Right lobe of liver (tissue), 6 donors: ENCODE measurements at places on chromosomes 12 and 14. TPM values are rescaled to one million over a fixed set of nuclear protein-coding genes. Genes with fewer than 3 reads are reported as not detected.

RD3L gene
- not detected for total RNA-seq

GRCh38 chr12:89882792-89883191 lies 174.2 kb upstream of the ATP2B1 start:
- no peaks in the 10 kb centered on the region for H3K4me1 ChIP-seq
- no peak overlapping the region for H3K27ac ChIP-seq

DNA sequence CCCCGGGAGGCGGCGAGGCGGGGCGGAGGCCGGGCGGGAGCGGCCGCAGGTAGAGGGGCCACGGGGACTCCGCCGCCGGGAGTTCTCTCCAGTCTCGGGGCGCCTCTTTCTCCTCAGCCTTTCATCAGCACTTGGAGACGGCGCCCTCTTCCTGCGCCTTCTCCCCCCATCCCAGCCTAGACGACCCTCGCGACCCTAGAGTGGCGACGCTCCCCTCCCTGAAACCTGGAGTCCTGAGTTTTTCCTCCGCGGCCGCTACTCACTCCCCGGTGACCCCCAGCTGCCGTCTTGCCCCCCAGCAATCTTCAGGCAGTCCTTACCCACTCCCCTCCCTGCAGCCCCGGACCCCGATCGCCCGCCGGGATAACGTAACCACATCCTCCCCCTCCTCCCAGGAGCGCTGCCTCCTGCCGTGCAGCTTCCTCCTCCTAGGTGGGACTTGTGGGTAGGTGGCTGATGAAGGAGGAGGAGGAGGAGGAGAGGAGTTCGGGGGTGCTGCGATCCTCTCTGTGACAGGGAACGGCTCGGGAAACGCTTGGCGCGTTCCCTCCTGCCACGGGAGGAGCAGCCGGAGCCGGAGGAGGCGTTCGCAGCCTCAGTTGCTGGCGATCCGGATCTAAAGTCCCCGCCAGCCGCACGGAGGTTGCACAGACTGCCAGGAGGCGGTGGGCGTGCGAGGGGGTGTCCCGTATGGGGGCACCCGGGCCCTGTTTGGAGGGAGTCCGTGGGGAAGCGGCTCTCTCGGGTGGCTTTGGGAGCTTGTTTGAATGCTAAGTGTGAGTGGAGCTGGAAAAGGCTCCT lies 891 bp downstream of the PLEKHA5 start:
- no peaks in the 10 kb centered on the region for H3K36me3 ChIP-seq
- H3K4me3 ChIP-seq: peak overlapping the region; percentile 80
- peak overlapping the region; percentile 85 for H3K27ac ChIP-seq
- no peaks in the 10 kb centered on the region for H3K27me3 ChIP-seq
- DNase-seq: peak; percentile 70

MYO1H gene
- total RNA-seq: not detected

GRCh38 chr14:61574514-61574807 lies 120.9 kb upstream of the HIF1A start:
- no peak overlapping the region for H3K27ac ChIP-seq
- H3K27me3 ChIP-seq: no peaks in the 10 kb centered on the region
- no peak overlapping the region for H3K4me3 ChIP-seq
- no peaks in the 10 kb centered on the region for H3K36me3 ChIP-seq
- no peaks in the 10 kb centered on the region for H3K4me1 ChIP-seq
- DNase-seq: no peak

DNA sequence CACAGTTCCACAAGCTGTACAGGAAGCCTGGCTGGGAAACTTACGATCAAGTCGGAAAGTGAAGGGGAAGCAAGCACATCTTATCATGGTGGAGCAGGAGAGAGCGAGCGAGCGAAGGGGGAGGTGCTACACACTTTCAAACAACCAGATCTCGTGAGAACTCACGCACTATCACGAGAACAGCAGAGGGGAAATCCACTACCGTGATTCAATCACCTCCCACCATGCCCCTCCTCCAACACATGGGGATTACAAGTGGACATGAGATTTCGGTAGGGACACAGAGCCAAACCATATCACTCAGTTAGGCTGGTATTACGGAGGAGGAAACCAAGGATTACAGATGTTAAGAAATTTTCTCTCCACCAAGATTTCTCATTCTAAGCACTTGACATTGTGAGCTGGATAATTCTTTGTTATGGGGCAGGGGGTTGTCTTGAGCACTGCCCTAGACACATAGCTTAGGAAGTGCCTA lies 262.0 kb upstream of the G2E3 start:
- H3K36me3 ChIP-seq: no peaks in the 10 kb centered on the region
- DNase-seq: no peak
- H3K4me3 ChIP-seq: no peak overlapping the region
- no peak overlapping the region for H3K27ac ChIP-seq

SLC24A4 gene
- total RNA-seq: 0.29 TPM

DNA sequence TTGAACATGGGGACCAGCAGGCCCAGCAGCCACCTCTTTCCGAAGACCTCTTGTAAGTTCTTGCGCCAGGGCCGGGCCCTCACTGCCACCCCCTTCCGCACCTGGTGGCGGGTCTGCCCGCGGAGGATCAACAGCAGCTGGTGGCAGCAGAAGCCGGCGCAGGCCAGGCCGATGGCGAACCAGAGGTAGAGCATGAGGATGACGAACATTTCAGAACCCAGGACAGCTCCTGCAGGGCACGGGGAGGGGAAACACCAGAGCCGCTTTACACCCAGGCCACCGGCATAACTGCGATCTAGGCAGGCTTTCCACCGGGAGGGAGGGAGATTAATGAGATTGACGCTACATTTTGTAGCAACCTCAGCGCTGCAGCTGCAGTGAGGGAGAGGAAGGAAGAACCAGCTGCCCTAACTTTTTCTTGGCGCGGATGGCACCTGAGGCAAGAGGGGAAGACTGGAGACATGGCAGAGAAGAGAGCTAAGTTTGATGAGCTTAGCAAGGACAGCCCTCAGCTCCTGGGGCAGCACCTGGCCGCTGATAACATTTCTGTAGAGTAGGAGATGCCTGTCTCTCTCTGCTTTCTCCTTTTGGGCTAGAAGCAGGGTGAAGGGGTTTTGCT lies 7.8 kb downstream of the ZDHHC22 start:
- H3K27me3 ChIP-seq: no peaks in the 10 kb centered on the region
- H3K4me1 ChIP-seq: no peaks in the 10 kb centered on the region
- no peak overlapping the region for H3K27ac ChIP-seq
- H3K4me3 ChIP-seq: no peak overlapping the region
- peak; percentile 34 for DNase-seq

DNA sequence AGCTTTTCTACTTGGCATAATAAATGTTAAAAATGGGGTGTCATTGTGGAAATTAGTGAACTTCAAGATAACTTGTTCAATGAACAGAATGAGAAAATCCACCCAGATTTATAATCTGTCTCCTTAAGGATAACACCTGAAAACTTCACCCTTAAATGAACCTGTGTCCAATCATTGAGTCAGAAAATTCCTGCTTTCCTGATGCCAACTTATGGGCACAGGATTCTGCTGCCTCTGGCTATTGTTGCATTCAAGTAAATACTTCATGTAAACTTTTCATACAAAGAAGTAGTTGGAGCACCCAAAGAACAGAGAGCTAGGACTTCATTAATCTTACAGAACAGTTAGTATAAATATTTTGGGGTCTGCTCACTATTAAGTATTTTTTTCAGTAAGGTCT lies 98.9 kb upstream of the PLEKHA5 start:
- H3K27ac ChIP-seq: no peak overlapping the region
- H3K4me1 ChIP-seq: no peaks in the 10 kb centered on the region
- DNase-seq: no peak
- H3K27me3 ChIP-seq: no peaks in the 10 kb centered on the region
- no peaks in the 10 kb centered on the region for H3K36me3 ChIP-seq
- H3K4me3 ChIP-seq: no peak overlapping the region

GRCh38 chr12:10121278-10121677 lies 8.7 kb downstream of the CLEC7A start:
- no peaks in the 10 kb centered on the region for H3K27me3 ChIP-seq
- no peaks in the 10 kb centered on the region for H3K4me1 ChIP-seq
- H3K36me3 ChIP-seq: no peaks in the 10 kb centered on the region
- H3K4me3 ChIP-seq: no peak overlapping the region
- no peak overlapping the region for H3K27ac ChIP-seq
- DNase-seq: no peak

PTCSC3 gene
- not detected for total RNA-seq

DNA sequence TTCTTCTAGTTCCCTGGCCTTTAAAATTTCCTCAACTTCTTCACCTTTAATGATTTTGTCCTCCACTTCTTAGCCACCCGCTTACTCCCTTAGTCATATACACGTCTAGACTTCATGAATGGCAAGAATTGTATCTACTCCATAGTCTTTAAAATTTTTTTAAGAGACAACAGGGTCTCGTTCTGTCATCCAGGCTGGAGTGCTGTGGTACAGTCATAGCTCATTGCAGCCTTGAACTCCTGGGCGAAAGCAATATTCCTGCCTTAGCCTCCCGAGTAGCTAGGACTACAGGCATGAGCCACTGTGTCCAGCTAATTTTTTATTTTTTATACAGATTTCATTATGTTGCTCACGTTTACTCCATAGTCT lies 47.9 kb downstream of the BBS10 start:
- no peaks in the 10 kb centered on the region for H3K36me3 ChIP-seq
- H3K27me3 ChIP-seq: no peaks in the 10 kb centered on the region
- no peak overlapping the region for H3K4me3 ChIP-seq
- H3K4me1 ChIP-seq: no peaks in the 10 kb centered on the region
- no peak overlapping the region for H3K27ac ChIP-seq
- no peak for DNase-seq

DNA sequence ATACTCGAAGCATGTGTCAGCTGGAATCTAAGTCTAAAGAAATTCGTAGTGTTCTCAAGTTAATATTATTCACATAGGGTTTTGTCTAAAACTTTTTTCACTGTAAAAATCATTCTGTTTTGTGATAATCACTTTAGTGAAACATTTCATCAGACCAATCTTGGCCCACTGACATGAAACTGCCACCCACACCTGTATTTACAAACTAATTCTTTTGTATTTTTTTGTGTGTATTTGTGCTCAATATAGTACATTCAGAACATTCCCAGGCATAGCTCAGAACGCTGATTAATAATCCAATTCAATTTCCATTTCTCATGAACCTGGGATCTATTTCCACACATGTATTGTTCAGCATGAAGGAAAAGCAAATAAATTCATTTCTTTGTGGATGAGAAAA lies 191.7 kb downstream of the RASSF9 start:
- H3K27me3 ChIP-seq: no peaks in the 10 kb centered on the region
- no peaks in the 10 kb centered on the region for H3K4me1 ChIP-seq
- H3K36me3 ChIP-seq: no peaks in the 10 kb centered on the region
- no peak overlapping the region for H3K27ac ChIP-seq

AICDA gene
- total RNA-seq: not detected

GRCh38 chr14:65263177-65263788 lies 149.2 kb upstream of the FUT8 start:
- H3K36me3 ChIP-seq: no peaks in the 10 kb centered on the region
- no peak for DNase-seq
- H3K27ac ChIP-seq: no peak overlapping the region

GRCh38 chr14:64943556-64943955 lies 1.0 kb upstream of the GPX2 start:
- no peaks in the 10 kb centered on the region for H3K27me3 ChIP-seq
- no peak overlapping the region for H3K4me3 ChIP-seq
- no peaks in the 10 kb centered on the region for H3K36me3 ChIP-seq
- H3K27ac ChIP-seq: peak overlapping the region; percentile 60

- H3K27ac ChIP-seq: no peak overlapping the region
- DNase-seq: no peak
- H3K27me3 ChIP-seq: no peaks in the 10 kb centered on the region
- no peaks in the 10 kb centered on the region for H3K36me3 ChIP-seq
Observed at GRCh38 chr12:126342866-126343265, 1277.6 kb downstream of the AACS start.

DNA sequence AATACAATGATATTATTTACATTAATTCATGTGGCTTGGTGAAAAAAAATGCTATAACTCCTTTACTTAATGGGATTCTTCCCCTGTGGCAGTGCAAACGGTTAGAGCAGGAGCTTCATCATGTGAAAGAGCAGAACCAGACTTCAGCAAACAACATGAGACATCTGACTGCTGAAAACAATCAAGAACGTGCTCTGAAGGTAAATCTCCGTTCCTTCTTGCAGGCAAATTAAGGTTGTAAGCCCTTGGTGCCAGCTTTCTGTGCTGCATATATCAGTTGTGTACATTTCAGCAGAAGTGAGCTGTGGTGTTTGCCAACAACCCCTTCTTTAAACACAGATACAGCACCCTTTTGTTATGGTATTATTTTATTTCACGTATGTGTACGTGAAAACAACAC lies 171.7 kb downstream of the MIPOL1 start:
- H3K27ac ChIP-seq: no peak overlapping the region
- no peak for DNase-seq
- no peaks in the 10 kb centered on the region for H3K36me3 ChIP-seq

DNA sequence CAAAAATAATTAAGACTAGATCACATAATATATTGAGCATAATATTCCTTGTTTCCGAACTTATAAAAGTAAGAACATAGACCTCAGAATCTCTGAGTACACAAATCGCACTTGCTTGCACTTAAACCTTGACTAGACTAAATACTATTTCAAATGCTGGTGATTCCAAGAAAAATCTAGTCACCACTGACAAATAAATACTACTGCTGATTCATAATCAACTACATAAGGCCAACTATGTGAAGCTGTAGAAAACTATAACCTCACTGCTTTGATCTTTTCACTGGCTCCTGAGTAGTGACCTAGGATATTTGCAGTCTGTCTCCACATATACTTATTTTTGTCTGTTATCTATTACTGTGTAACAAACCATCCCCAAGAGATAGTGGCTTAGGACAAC lies 245.4 kb downstream of the DIO2 start:
- H3K4me3 ChIP-seq: no peak overlapping the region
- no peak for DNase-seq
- H3K27ac ChIP-seq: no peak overlapping the region

GRCh38 chr14:70156592-70156991 lies 32.2 kb downstream of the SLC8A3 start:
- no peaks in the 10 kb centered on the region for H3K27me3 ChIP-seq
- H3K27ac ChIP-seq: no peak overlapping the region

RAN gene
- total RNA-seq: 220 TPM

PAPLN gene
- total RNA-seq: 3.2 TPM

DPPA3 gene
- total RNA-seq: not detected

NOS1 gene
- total RNA-seq: 0.05 TPM

RAB21 gene
- total RNA-seq: 23.0 TPM

- DNase-seq: no peak
- no peak overlapping the region for H3K27ac ChIP-seq
- no peaks in the 10 kb centered on the region for H3K4me1 ChIP-seq
Observed at GRCh38 chr12:99985129-99985570, 414 bp upstream of the ANKS1B start.

EGLN3 gene
- 2.0 TPM for total RNA-seq

SLC16A7 gene
- total RNA-seq: 11.3 TPM

GRCh38 chr12:56863789-56864188 lies 70.4 kb downstream of the SDR9C7 start:
- peaks cover 14% of the 10 kb centered on the region for H3K4me1 ChIP-seq
- no peak overlapping the region for H3K27ac ChIP-seq
- no peaks in the 10 kb centered on the region for H3K27me3 ChIP-seq
- no peaks in the 10 kb centered on the region for H3K36me3 ChIP-seq
- no peak overlapping the region for H3K4me3 ChIP-seq
- no peak for DNase-seq
